ENCODE measurements at places on chromosomes 3 and 15. TPM values are rescaled to one million over a fixed set of nuclear protein-coding genes. Genes with fewer than 3 reads are reported as not detected.
A peak's percentile ranks its signal among the peaks of the same experiment; 100 is the strongest.

TNNC1 gene
- total RNA-seq, result 31.3 TPM

MNS1 gene
- total RNA-seq, result 6.7 TPM

GRCh38 chr15:39358441-39359041, 222.3 kb upstream of the THBS1 start:
- DNase-seq, result peak; percentile 95
- no peaks in the 10 kb centered on the region for H3K36me3 ChIP-seq
- H3K27ac ChIP-seq, result no peak overlapping the region
- H3K27me3 ChIP-seq, result no peaks in the 10 kb centered on the region
- no peak overlapping the region for H3K4me3 ChIP-seq

GRCh38 chr3:190593075-190593474, 79.2 kb downstream of the IL1RAP start:
- H3K27me3 ChIP-seq, result no peaks in the 10 kb centered on the region
- no peak overlapping the region for H3K27ac ChIP-seq
- peaks cover 8% of the 10 kb centered on the region for H3K4me1 ChIP-seq

- H3K36me3 ChIP-seq, result no peaks in the 10 kb centered on the region
- no peaks in the 10 kb centered on the region for H3K4me1 ChIP-seq
- no peaks in the 10 kb centered on the region for H3K27me3 ChIP-seq
- no peak overlapping the region for H3K4me3 ChIP-seq
- H3K27ac ChIP-seq, result no peak overlapping the region
Measured at GRCh38 chr3:57397175-57398026, 104.9 kb upstream of the ASB14 start.

DNA sequence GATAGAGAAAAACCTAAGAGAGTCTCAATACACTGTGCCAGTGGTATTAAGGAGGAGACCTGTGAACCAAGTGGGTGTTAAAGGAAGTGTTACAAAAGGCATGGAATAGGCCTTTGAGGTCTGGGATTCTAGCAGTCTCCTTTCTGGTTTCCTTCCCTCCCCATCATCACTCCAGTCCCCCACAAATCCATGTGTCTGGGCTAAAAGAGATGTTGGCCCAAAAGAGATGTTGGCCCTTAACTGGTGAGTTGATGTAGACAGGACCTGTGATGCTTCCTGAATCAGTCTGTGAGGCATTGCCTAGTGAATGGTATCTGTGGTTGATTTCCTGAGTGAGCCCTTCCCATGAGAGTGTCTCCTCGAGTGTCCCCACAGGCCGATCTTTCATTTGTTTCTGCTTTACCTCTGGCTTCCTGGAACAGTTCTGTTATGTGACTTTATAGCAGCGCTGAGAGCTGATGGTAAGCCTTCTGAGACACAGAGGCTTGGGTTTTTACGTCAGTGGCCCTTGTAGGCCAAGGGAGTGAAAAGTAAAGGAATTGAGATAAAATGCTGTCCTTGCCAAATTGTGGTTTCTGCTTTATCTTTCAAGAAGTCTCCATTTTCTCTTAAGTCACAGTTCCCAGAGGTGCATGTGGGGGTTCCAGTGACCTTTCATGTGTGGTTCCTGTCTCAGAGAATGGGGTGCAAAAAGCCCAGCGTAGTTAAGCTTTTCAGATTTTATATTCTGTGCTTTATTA, 87.8 kb downstream of the KLHL25 start:
- H3K27ac ChIP-seq, result peak overlapping the region; percentile 89
- H3K36me3 ChIP-seq, result peaks cover 12% of the 10 kb centered on the region
- DNase-seq, result peak; percentile 41
- peaks cover 50% of the 10 kb centered on the region for H3K4me1 ChIP-seq
- H3K27me3 ChIP-seq, result no peaks in the 10 kb centered on the region
- no peak overlapping the region for H3K4me3 ChIP-seq

DNA sequence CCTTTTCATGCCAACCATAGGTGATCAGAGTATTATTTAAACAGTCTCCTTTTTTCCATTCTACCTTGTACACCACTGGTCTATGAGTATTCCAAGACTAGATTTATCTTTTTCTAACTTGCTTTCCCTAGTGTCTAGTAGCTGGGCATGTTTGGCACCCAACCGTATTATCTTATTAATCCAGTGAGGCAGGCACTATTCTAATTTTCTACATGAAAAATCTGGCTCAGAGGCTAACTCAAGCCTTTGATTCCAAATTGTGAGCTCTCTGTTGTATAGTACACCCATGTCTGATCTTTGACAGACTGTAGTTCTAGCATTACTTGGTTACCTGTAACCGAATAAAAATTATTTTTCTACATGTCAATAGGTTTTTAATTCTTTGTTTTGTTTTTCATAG, 76.7 kb upstream of the PLXND1 start:
- no peaks in the 10 kb centered on the region for H3K36me3 ChIP-seq
- H3K27me3 ChIP-seq, result no peaks in the 10 kb centered on the region
- no peak for DNase-seq
- H3K4me3 ChIP-seq, result no peak overlapping the region
- H3K27ac ChIP-seq, result no peak overlapping the region
- H3K4me1 ChIP-seq, result no peaks in the 10 kb centered on the region

DNA sequence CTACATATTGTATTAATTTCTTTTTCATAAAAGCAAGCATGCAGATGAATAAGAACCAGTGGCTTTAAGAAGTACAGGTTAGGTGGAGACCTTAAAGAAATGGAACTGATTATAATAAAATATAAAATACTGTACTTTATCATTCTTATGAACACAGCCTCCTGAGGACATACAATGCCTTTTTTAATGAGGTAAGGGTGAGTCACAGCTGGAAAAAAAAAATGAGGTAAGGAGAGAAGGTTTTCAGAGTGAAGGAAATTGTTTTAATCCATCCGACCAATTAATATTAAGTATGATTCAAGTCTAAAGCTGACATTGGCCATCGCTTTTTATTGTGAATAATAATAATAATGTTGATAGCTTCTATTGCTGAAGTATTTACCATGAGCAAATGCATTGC, 170.3 kb upstream of the SOX2 start:
- H3K4me1 ChIP-seq, result no peaks in the 10 kb centered on the region
- H3K36me3 ChIP-seq, result no peaks in the 10 kb centered on the region
- no peak overlapping the region for H3K27ac ChIP-seq
- H3K4me3 ChIP-seq, result no peak overlapping the region
- DNase-seq, result no peak
- no peaks in the 10 kb centered on the region for H3K27me3 ChIP-seq

- no peak overlapping the region for H3K4me3 ChIP-seq
- DNase-seq, result no peak
- no peaks in the 10 kb centered on the region for H3K4me1 ChIP-seq
- H3K27me3 ChIP-seq, result no peaks in the 10 kb centered on the region
- no peaks in the 10 kb centered on the region for H3K36me3 ChIP-seq
Measured at GRCh38 chr3:169058681-169059080, 604.8 kb downstream of the MECOM start.

GRCh38 chr3:59751606-59752005, 701.8 kb upstream of the CFAP20DC start:
- H3K4me1 ChIP-seq, result no peaks in the 10 kb centered on the region
- H3K4me3 ChIP-seq, result no peak overlapping the region
- DNase-seq, result no peak
- no peaks in the 10 kb centered on the region for H3K36me3 ChIP-seq
- no peak overlapping the region for H3K27ac ChIP-seq

CD86 gene
- 11.5 TPM for total RNA-seq

CEP19 gene
- total RNA-seq, result 4.3 TPM

DNA sequence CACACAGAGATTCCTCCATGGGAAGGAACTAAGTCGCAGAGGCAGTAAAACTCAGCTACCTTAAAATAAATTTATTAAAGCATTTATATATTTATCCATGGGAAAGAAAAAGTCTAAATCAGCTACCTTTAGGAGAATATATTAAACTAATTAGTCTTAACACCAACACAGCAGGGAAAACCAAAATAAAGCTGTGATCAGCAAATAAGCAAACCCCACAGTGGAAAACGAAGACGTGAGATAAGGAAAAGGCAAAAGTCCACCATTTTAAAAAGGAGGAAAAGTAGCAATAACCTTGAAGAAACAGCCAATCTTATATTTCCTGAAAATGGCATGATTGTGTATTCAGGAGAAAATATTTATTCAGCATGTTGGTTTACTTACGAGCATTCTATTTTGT, 473.0 kb upstream of the ROBO2 start:
- H3K27ac ChIP-seq, result no peak overlapping the region
- peaks cover 6% of the 10 kb centered on the region for H3K4me1 ChIP-seq
- no peak overlapping the region for H3K4me3 ChIP-seq
- no peaks in the 10 kb centered on the region for H3K27me3 ChIP-seq
- H3K36me3 ChIP-seq, result no peaks in the 10 kb centered on the region
- DNase-seq, result no peak

PCBP4 gene
- 37.7 TPM for total RNA-seq

DNA sequence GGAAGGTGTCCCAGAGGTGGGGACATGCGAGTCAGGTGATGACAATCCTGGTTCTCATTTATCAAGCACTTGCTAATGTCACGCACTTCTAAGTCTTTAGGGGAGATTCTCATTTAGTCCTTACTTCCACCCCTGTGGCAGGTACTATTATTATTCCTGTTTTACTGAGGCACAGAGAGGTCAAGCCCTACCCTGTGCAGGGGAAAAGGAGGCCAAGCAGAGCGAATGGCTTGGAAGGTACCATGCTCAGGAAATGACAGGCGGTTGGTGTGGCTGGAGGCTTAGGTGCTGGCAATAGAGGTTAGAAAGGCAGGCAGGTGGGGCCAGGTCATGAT, 268.9 kb downstream of the UACA start:
- H3K36me3 ChIP-seq, result no peaks in the 10 kb centered on the region
- H3K4me1 ChIP-seq, result no peaks in the 10 kb centered on the region
- H3K4me3 ChIP-seq, result no peak overlapping the region
- no peak overlapping the region for H3K27ac ChIP-seq

FAM81A gene
- 2.9 TPM for total RNA-seq

GRCh38 chr3:192986379-192986778, 68.7 kb upstream of the MB21D2 start:
- no peak overlapping the region for H3K4me3 ChIP-seq
- no peaks in the 10 kb centered on the region for H3K36me3 ChIP-seq
- no peak overlapping the region for H3K27ac ChIP-seq

DNA sequence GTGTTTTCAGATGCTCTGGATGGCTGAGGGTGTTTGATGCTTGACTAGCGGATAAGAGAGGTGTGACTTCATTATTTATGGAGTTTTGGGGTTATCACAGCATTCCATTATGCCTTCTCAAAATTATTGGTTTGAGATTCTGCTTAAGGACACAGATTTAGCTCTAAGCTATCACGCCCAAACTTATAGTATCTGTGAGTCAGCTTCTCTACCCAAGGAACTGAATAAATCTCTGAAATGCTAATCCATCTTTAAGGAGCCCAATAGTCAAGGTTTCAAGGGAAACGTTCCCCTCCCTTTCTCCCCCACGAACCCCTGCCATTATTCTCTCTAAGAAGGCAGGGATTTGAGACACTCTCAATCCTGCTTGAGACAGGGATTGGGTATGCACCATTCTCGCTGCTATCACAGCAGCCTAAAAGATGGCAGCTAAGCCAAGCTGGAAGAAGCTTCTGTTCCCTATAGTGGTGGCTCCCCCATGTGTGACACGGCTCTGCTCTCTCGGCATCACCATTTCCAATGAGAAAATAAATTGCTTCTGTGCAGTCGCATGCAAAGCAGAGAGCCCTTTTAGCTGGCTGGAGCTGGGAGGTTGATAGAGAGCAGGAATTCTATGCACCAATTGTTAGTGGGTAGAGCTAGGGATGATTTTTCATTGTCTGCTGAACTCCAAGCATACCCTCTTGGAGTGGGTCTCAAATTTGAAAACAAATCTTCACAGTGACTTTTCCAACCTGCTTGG, 151.1 kb downstream of the IL20RB start:
- no peak for DNase-seq
- no peak overlapping the region for H3K27ac ChIP-seq
- H3K4me3 ChIP-seq, result no peak overlapping the region
- no peaks in the 10 kb centered on the region for H3K27me3 ChIP-seq
- no peaks in the 10 kb centered on the region for H3K36me3 ChIP-seq

- H3K36me3 ChIP-seq, result peaks cover 3% of the 10 kb centered on the region
- peaks cover 7% of the 10 kb centered on the region for H3K4me1 ChIP-seq
- DNase-seq, result no peak
- H3K4me3 ChIP-seq, result peak overlapping the region; percentile 88
Measured at GRCh38 chr3:15601046-15601398, 347 bp downstream of the HACL1 start.

- no peak overlapping the region for H3K27ac ChIP-seq
- no peaks in the 10 kb centered on the region for H3K4me1 ChIP-seq
- no peak for DNase-seq
- no peak overlapping the region for H3K4me3 ChIP-seq
- H3K36me3 ChIP-seq, result no peaks in the 10 kb centered on the region
- H3K27me3 ChIP-seq, result no peaks in the 10 kb centered on the region
Measured at GRCh38 chr3:115928376-115928775, 305.1 kb downstream of the GAP43 start.

- no peaks in the 10 kb centered on the region for H3K27me3 ChIP-seq
- no peak overlapping the region for H3K4me3 ChIP-seq
- no peak for DNase-seq
- H3K27ac ChIP-seq, result no peak overlapping the region
- H3K4me1 ChIP-seq, result no peaks in the 10 kb centered on the region
Measured at GRCh38 chr3:74839566-74839965, 225.1 kb upstream of the CNTN3 start.

DNA sequence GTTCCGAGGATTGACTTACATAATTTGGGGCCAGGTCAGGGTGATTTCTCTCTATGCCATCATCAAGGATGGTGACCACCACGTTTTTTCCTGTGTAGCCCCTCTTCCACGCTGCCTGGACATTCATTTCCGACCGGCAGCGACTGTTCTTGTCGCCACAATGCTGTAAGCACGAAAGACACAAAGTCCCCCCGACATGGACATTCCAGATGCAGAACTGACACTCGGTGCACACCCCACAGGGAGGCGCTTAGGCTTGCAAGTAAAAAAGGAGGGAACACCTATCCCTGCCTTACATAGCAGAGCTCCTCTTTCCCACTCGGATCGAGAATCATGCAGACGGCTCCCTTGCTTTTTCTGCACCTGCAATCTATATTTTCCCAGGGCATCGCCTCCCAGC, 58.2 kb downstream of the PCSK6 start:
- no peak for DNase-seq
- no peak overlapping the region for H3K27ac ChIP-seq
- H3K36me3 ChIP-seq, result no peaks in the 10 kb centered on the region
- H3K4me1 ChIP-seq, result no peaks in the 10 kb centered on the region
- no peaks in the 10 kb centered on the region for H3K27me3 ChIP-seq

HGD gene
- total RNA-seq, result 1.8 TPM

GRCh38 chr15:42385980-42386700, 26.8 kb downstream of the CAPN3 start:
- no peak overlapping the region for H3K4me3 ChIP-seq
- no peaks in the 10 kb centered on the region for H3K27me3 ChIP-seq
- peak; percentile 68 for DNase-seq
- peaks cover 4% of the 10 kb centered on the region for H3K4me1 ChIP-seq
- H3K27ac ChIP-seq, result peak overlapping the region; percentile 71
- H3K36me3 ChIP-seq, result no peaks in the 10 kb centered on the region

DNA sequence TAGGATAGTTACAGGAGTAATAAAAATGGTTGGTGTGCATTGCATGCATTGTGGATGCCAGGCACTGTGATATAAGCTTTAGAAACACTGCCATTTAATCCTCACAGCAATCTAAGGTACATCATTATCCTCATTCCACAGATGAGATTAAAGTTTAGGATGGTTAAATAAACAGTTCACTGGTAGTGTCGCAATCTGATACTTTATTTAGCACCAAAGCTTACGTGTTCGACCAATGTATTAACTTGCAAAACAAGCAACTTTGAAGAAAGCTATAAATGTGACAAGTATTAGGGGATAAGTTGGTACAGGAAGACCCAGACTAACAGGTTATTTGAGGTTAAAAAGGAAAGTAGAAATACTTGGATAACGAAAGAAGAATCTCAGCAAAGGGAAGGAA, 150.5 kb upstream of the ZNF385D start:
- DNase-seq, result no peak
- H3K27ac ChIP-seq, result no peak overlapping the region
- no peaks in the 10 kb centered on the region for H3K4me1 ChIP-seq
- H3K27me3 ChIP-seq, result no peaks in the 10 kb centered on the region
- H3K36me3 ChIP-seq, result no peaks in the 10 kb centered on the region
- no peak overlapping the region for H3K4me3 ChIP-seq

TMEM212 gene
- 11.5 TPM for total RNA-seq

Data from lung (tissue), 17 donors.